ACHN (cell line): ENCODE measurements at places on chromosomes 5 and 9.
A peak's percentile ranks its signal among the peaks of the same experiment; 100 is the strongest.

DNA sequence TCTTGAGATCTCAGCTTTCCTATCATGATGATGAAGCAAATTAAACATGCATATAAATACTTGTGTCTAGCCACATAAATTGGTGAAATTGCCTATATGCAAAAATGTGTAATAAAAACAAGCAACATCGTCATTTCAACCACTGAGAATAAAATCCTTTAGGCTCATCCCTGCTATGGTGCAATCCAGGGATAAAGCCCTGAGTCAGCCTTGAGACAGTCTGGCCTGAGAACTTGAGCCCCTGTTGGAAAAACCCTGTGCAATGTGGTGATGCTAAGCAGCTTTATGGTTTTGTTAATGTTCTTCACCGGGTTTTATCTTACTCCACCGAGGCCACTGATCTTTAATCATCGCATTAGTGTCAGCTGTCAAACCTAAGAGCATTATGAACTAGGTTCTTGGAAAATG, 170.5 kb downstream of the DCP2 start:
- DNase-seq, result no peak

GRCh38 chr9:106074006-106074405, 379.7 kb downstream of the TMEM38B start:
- DNase-seq, result no peak

- DNase-seq, result no peak
Observed at GRCh38 chr9:75462866-75463265, 374.6 kb downstream of the OSTF1 start.

DNA sequence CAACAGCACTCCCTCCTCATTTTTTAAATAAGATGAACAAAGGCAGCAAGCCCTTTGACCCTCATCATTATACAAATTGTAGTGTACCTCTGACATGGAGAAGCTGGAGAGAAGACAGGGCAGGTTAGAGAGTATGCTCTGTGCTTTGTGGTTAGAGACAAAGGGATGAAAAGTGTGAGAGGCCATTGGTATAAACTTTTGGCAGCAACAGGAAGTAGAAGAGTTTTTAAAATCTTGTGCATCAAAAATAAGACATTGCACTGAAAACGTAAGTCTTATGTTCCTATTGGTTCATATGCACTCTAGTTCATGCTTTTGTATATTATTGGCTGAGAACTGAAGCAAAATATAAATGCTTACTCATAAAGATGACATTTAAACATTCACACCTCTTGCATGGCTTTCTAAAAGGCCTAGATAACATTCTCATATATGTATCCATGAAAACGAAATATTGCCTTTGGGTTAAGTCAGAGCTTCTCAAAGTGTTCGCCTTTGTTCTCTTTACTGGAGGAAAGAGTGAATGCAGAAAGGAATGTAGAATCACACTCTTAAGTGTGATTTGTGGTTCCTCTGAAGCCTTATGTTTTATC, 158.0 kb downstream of the PALM2AKAP2 start:
- no peak for DNase-seq

DNA sequence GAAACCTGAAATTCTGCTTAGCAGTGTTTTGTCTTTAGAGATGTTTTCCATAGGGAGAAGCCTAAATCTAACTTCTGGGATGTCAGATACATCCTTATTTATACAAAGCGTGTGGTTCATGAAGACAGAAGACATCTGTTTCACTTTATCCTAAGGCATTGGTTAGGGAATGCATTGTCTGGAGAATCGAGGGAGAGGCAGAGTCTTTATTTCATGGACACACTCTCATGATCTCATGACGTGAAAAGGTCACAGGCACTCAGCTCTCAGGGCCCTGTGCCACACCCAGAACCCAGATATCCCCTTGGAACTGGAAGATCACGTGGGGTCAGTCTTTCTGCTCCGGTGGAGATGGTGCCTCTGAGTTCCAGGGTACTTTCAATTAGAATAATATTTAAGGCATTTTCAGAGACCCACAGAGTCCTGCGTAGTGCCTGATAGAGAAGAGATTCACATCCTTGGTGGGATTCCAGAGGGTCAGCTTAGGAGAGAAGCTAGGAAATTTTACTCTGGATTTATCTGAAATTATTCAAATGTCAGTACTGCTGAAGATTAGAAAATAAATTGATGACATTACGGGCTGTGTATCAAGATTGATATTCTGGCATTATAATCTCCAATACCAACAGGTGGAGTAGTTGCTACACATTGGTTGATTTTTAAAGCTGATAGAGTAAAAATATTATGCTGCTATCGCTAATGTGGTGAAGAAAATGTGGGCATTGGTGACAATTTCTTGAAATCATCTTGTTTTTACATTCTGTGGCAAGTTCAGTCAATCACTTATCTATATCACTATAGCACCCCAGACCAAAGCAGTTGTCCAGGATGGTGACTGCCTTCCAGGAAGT, 378.3 kb downstream of the MTRR start:
- no peak for DNase-seq

GRCh38 chr9:89400403-89401116, 82.3 kb downstream of the SECISBP2 start:
- no peak for DNase-seq

GRCh38 chr9:14585730-14586473, 107.3 kb downstream of the ZDHHC21 start:
- no peak for DNase-seq

- DNase-seq, result no peak
Observed at GRCh38 chr5:169201597-169201996, 99.3 kb downstream of the SLIT3 start.

- DNase-seq, result no peak
Observed at GRCh38 chr9:107992271-107992670, 502.7 kb upstream of the KLF4 start.

DNA sequence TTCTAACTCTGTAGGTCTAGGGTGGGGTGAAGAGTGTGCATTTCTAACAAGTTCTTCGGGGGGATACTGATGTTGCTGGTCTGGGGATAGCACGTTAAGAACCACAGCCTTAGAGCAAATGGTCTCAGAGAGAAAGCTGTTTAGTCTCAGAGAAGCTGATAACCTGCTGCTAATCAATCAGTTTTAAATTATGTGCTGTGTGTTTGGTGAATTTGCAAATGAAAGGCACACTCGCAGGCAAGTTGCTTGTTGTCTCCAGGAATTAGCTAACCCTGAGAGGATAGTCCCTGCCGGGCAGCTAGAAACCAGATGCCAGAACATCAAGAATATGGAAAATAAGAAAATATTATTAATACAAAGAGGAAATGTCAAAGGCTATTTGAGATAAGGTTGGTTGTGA, 79.2 kb downstream of the DMRT2 start:
- no peak for DNase-seq

DNA sequence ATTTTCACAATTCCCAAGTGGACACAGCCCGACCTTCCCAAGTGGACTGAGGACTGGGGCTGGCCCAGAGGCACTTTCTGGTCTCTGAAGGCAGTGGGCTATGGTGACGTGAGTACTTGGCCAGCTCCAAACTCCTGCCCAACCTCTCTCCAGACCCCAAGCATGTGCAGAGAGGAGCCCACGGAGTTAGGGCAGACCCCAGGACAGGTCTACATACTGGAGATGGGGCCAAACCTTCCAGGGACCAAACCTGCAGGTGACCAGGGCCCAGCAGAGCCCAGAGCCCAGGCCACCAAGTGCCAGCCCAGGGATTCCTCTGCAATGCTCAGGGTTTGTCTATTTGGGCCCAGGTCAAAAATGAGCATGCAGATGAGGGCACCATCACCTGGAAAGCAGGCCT, 15.3 kb downstream of the BRD3 start:
- DNase-seq, result no peak

GRCh38 chr5:88761939-88762338, 121.0 kb downstream of the MEF2C start:
- DNase-seq, result no peak

- no peak for DNase-seq
Observed at GRCh38 chr9:128073253-128073886, 5.3 kb downstream of the SLC25A25 start.

DNA sequence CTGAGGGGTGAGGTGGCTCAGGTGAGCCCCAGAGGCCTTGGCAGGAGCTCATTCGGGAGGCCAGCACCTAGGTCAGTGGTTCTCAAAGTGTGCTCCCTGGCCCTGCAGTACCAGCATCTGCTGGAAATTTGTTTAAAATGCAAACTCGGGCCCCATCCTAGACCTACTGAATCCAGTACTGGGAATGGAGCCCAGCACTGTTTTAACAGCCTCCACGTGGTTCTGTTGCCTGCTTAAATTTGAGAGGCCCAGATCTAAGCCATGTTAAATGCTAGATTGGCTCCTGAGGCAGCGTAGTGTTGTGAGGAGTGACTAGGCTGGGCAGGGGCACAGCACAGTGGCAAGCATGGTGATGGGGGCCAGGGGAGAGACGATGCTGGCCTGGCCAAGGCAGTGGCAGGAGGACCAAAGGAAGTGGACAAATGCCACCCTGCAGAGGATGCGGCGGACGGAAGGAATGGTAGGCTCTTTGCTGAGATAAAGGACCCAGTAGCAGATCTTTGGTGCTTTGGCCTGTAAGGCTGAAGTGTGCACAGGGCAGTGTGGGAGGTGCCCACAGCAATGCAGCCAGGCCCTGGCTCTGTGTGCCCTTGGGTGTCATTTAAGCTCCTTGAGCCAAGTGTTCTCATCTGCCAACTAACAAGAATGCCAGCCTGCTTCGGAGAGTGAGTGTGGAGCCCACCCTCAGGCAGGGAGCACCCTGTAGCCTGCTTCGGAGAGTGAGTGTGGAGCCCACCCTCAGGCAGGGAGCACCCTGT, 4.2 kb downstream of the PRR7 start:
- no peak for DNase-seq

DNA sequence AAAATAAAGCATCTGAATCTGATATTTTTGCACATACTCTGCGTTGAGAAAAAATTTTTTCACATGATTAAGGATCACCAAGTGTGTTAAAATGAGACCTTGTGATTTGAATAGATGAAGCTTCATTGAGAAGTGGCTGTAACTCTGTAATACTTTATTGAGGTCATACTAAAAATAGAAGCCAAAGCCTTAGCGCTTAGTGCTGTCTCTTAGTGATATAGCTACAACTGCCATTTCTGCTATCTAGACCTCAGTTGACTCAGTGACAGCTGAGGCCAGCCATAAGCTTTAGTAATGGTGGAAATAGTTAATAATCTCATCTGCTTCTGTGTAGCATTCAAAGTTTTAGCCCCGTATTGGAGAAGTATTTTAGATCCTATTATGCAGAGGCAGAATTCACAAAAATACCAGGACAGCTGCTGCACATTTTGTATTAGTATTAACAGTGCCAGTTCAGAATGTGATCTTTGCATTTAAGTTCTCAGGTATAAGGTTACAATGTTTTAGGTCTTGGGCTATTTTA, 107.4 kb upstream of the SGCD start:
- DNase-seq, result no peak

DNA sequence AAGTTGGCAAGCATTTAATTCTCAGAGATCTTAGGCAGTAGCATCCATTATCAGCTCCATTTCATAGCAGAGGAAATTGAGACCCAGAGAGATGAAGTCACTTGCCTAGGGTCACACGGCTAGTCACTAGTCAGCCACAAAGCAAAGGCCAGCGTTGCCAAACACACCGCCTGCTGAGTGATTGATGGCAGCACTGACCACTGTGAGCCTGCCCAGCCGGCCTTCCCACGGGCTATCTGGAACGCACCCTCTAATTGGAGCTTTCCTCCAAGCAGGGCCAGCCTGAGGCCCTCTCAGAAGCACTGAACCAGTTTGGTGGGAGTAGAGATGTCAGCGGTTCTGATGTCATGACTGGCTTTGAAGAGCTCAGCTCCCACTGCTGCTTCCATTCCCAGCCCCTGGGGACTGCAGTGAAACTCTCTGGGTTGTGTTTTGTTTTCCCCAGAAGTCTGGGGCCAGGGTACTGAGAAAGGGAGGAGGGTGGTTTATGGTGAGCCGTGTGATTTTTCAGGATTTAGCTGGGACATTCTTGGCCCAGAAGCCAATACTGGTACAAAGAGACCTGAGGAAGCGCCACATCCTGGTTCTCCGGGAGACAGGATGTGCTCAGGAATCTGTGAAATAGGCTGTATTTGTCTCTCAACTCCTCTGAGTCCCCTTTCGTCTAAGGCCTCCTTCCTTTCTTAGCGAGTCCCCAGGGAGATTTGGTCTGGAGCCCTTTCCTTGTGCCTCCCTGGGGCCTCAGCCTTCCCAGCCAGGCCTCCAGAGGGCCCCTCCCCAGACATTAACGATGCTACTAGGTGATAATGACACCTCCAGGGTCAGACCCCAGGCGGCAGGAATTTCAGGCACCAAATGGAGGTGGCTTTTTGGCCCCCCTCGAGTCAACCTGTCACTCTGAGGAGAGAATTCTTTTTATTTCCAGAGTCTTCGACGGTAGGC, 44.5 kb downstream of the SPRY4 start:
- no peak for DNase-seq

DNA sequence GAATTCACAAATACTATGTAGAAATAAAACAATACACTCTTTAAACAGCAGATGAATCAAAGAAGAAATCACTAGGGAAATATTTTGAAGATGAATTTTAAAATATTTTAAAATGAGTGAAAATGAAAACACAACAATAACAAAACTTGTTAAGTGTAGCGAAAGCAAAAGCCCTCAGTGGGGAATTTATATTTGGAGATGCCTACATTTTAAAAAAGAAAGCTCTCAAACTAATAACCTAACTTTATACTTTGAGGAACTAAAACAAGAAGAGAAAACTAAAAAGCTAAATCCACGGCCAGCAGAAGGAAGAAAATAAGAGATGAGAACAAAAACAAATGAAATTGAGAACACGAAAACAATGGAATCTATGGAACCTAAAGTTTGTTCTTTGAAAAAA, 22.7 kb downstream of the SPDL1 start:
- no peak for DNase-seq

- DNase-seq, result no peak
Observed at GRCh38 chr9:137583347-137583746, 4.6 kb upstream of the DPH7 start.

DNA sequence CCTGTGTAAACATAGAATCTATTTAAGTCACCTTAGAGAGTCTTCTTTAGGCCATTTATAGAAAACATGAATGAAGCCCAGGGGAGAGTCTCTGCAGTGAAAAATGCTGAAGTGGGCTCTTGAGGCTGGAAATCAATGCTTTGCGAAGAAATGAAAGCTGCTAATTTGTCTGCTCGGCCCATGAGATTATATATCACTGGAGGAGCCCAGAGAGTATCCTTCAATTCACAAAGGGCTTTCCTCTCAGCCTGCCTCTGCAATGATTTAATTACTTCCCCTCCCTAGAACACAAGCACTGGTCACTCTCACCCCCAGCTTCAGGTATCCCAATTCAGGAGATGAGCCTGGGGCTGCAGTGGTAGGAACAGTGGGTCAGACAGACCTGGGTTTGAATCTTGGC, 8.2 kb upstream of the DRD1 start:
- no peak for DNase-seq

- no peak for DNase-seq
Observed at GRCh38 chr9:104988539-104988938, 60.6 kb upstream of the ABCA1 start.

DNA sequence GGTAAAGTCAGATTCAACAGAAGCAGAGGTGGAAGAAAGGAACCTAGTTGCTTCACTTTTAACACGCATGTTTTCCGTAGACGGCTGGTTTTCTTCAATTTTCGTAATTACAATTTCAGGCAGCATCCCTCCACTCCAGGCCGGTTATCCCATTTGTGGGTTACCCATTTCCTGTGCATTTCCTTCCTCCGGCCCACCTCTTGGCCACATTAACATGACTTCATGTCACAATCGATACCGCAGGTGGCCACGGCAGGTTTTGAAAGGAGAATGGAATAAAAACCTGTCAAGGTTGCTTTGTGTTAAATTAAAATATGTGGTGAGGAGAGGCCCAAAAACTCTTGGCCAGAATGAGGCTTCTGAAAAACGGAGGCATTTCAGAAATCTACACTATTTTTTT, 130.2 kb downstream of the PCSK5 start:
- DNase-seq, result no peak

GRCh38 chr9:31140316-31140715, 1244.1 kb upstream of the ACO1 start:
- peak; percentile 50 for DNase-seq

GRCh38 chr5:122187426-122187825, 58.1 kb downstream of the ZNF474 start:
- DNase-seq, result no peak
